HuH-7 (cell line): ENCODE measurements at places on chromosomes 16 and 17.

GRCh38 chr16:3993052-3993785 lies 112.7 kb upstream of the CREBBP start:
- no peak for DNase-seq

GRCh38 chr16:71440669-71441347 lies 1.0 kb downstream of the TLE7 start:
- DNase-seq: no peak

DNA sequence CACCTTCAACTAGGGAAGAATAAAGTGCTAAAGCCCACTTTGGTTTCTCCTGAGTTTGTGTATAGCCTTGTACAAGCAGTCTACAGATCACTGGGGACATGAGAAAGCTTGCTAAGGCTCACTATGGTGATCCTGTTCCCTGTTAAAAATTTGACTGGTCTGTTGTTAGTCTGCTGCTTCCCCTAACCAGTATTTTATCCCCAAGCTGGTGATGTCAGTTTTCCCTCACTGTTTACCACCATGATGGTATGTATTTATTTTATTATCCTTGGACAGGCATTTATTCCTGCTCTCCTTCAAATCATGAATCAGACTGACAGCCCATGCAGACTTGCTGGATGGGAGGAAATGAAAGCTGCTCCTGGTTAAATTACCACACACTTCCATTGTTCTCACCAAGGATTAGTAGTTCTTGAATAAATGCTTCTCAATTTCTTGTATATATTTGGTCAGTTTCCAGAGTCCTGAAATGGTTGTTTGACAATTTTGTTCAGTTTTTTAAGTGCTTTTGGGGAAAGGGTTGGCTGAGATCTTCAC lies 99.6 kb downstream of the CA4 start:
- DNase-seq: no peak

GRCh38 chr16:30551781-30552180 lies 6.4 kb downstream of the ZNF764 start:
- DNase-seq: no peak

GRCh38 chr17:77511514-77512061 lies 370.8 kb downstream of the SEC14L1 start:
- DNase-seq: no peak

GRCh38 chr16:68470461-68471150 lies 22.3 kb upstream of the SMPD3 start:
- no peak for DNase-seq

GRCh38 chr17:8458128-8458527 lies 22.4 kb downstream of the NDEL1 start:
- DNase-seq: no peak

DNA sequence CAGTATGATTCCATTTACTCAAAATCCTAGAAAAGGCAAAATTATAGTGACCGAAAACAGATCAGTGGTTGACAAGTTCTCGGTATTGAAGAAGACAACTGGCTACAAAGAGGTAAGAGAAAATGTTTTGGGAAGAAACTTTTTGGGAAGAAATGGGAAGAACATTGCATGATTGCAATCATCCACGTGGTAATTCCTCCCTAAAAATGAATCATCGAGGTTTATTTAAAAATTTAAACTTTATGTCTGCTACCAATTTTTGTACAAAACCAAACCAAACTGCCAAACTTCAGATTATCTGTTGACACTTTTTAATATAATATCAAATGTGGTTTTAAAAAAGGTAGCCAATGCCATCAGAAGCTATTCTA lies 8.1 kb downstream of the SMURF2 start:
- DNase-seq: no peak
